ENCODE measurements at places on chromosomes 4 and X.

DNA sequence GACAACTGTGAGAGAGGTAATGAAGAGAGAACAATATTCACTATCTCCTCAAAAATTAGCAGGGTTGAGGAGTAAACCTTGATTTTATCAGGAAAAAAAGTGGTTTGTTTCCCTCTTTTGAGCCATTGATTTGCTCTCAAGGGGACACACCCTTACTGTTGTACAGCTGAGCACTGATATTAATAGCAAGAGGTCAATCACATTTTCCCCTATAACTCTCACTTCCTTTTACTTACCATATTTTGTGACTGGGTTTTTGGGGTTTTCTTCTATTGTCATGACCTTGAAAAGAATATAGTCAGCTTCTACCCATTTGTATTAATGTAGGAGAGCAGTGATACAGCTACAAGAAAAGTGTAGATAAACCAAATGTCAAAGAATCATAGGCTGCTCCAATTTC lies 70.2 kb upstream of the LONRF3 start:
- DNase-seq, result no peak

DNA sequence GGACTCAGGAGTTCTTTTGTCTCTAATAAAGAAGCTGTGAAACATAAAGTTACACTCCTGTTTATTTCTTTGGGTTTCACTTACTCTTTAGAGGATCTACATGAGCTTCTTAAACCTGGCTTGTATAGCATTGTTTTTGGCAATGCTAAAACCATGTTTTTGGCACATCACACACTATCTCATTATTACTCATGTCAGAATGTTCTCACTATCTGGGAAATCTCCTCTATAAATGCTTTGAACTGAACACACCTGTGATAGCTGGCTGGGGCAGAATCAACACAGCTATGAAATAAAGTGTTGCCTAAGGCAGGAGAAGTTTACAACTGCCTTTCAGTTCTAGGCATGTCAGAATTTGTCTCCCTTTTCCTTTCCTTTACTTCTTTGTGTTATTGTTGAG lies 52.6 kb downstream of the SULT1B1 start:
- DNase-seq, result peak; percentile 74

- DNase-seq, result no peak
Observed at GRCh38 chrX:98490670-98491069, 1607.0 kb downstream of the RPA4 start.

GRCh38 chr4:85964298-85964697 lies 395.6 kb downstream of the MAPK10 start:
- DNase-seq, result no peak

GRCh38 chr4:189177130-189177529 lies 763.5 kb upstream of the FRG1 start:
- no peak for DNase-seq

GRCh38 chrX:15376956-15377355 lies 7.3 kb downstream of the VEGFD start:
- DNase-seq, result peak; percentile 22

DNA sequence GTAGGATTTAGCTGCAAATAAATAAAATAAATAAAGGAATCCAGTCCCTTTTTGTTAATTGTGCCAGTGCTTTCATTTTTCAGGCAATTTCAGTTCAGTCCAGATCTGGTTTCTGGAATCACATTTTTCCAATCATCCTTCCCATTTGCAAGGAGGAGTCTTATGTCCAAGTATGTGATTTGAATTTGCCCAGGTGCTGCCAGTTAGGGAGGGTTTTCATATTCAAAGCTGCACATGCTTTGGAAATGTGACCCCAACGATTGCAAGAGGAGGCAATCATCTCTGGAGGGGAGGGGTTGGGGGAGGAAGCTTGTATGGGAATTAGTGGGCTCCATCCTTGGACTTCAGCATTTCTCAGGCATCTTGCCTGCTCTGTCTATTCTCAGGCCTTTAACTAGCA lies 4.4 kb downstream of the PLAC1 start:
- peak; percentile 24 for DNase-seq

DNA sequence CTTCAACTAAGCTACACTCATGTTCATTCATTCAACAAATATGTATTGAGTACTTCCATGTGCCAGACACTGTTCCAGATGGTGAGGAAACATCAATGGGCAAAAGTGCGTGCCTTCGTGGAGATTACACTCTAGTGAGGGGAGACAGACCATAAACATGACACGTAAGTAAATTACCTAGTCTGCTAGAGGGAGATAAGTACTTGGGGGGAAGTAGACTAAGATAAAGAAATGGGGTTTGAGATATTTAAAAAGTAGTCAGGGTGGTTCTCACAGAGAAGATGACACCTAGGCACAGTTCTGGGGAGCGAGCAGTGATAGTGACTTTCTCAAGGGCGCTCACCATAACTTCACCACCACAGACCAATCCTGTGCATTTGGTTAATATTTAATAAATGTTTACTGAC lies 11.7 kb downstream of the JCHAIN start:
- DNase-seq, result peak; percentile 73

GRCh38 chrX:125627676-125628075 lies 308.0 kb downstream of the TEX13C start:
- no peak for DNase-seq

DNA sequence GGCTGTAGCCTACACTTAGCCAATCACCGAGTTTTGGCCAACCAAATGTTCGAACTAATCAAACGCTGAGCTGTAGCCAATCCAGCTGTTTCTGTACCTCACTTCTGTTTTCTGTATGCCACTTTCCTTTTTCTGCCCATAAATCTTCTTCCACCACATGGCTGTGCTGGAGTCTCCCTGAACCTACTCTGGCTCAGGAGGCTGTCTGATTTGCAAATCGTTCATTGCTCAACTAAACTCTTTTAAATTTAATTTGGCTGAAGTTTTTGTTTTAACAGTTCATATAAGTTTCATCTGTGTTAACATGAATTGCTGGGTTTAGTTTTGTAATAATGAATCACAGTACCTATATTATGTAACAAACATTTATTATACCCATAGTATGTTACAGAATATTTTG lies 160.7 kb upstream of the PCDH7 start:
- no peak for DNase-seq

- no peak for DNase-seq
Observed at GRCh38 chrX:64338296-64338695, 57.0 kb downstream of the MTMR8 start.

Measured in fibroblast of the aortic adventitia (primary cell).